ENCODE measurements at places on chromosomes 16 and 17.
A peak's percentile ranks its signal among the peaks of the same experiment; 100 is the strongest.

- no peak for DNase-seq
Measured at GRCh38 chr17:28574526-28574925, 2.2 kb downstream of the ALDOC start.

DNA sequence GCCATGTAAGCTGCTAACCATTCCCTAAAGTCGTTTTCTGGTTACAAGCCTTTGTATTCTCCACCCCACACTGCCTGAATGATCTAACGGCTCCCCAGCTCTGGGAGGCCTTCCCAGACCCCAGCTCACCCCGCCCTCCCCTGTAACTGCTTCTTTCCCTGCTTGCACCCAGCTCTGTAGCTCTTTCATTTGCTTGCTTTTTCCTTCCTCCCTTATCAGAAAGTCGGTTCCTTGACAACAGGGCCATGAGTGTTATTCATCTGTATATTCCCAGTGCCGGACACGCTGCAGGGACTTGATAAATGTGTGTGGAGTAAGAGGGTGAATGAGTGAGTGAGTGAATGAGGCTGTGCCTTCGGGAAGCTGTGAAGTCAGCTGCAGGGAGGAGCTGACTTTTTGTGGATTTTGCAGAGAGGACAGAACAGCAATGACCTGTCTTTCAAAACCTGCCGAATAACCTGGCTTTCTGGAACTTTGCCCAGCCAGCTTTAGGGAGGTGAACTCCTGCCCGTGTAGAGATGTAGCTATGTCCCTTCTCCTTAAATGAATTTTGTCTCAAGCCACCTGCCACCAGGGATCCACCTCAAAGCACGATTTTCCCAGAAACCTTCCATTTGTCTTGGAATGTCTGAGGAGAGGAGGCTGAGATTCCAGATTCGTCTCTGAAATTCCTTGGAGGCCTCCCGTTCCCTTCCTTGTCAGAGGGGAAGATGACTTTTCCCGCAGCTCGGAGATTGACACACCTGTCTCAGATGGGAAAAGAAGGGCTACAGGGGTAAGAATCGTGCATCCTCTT is 20.0 kb upstream of the CACNG4 start:
- DNase-seq: no peak

DNA sequence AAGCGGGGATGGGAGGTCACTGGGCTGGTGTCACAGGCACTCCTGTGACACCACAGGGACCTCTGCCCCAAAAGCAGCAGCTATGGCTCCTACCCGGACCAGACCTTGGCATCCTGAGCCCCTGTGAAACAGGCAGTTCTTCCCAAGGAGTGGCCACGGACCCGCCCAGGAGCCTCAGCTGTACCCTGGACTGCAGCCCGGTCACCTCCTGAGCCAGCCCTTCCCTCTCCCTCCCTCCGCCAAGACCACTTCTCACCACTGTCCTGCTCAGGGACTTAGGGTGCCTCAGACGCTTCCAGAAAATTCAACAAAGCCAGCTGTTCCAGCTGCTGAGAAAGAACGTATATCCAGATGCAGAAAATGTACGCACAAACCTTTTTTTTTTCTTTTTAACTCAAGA is 13.9 kb upstream of the NCBP3 start:
- no peak for DNase-seq

DNA sequence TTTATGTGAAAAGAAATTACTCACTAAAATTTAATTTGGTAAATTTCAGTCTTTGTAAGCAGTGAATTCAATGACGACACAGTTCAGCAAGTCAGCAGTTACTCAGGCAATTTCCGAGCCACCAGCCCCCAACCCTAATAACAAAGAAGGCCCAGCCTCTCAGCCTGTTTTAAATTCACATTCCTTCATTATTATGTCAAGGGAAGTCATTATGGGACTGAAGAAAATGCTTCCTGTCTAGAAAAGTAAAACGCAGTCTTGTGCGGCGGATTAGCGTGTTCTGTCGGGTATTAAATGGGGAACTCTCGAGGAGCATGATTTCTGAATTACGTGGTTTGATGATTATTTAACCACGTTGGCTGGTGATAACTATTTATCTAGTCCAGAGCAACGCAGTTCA is 177.6 kb downstream of the AIPL1 start:
- no peak for DNase-seq

DNA sequence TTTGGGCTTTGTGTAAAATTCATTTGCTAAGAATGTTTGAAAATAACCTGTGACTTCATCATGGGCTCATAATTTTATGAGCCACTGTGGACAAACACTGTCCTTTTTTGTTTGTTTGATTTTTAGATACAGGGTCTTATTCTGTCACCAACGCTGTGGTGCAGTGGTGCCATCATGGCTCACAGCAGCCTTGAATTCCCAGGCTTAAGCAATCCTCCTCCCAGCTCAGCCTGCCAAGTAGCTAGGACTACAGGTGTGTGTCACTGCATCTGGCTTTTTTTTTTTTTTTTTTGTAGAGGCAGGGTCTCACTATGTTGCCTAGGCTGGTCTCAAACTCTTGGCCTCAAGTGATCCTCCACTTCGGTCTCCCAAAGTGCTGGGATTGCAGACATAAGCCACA is 8.3 kb downstream of the TEX2 start:
- DNase-seq: no peak

DNA sequence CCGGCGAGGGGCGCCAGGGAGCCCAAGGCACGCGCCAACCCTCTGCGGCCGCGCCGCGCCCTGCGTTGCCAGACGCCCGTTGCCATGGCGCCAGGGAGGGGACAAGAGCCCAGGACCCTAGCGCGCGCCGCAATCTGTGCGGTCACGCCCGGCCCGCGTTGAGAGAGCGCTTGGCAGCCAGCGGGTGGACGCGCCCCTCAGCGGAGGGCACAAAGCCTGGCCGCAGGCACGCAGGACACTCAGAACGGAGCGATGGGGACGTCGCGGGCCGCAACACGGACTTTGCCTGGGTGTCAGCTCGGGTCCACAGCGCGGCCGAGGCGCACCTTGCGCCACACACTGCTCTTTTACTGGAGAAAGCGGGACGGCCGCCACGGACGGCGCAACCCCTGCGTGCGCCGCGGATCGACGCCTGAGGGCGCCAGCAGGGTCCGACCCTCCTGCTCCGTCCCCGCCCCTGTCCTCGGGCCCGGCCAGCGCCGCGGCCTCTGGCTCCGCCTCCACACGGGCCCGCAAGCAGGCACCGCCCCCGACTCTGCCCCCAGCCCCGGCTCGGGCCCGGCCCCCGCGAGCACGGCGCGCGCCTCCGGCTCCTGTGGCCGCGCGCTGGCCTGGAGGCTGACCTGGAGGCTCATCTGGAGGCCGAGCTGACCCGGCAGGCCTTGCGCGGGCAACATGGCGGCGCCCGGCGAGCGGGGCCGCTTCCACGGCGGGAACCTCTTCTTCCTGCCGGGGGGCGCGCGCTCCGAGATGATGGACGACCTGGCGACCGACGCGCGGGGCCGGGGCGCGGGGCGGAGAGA is at the start of gene GFER:
GFER (plus strand) TSS at position 650 of the 803 bp plus-strand sequence; CDS start at position 676, 26 bp downstream.
- DNase-seq: peak; percentile 82

- DNase-seq: no peak
Measured at GRCh38 chr16:50306287-50306686, 39.9 kb downstream of the ADCY7 start.

- peak; percentile 31 for DNase-seq
Measured at GRCh38 chr16:8867216-8867931, 1.4 kb downstream of the CARHSP1 start.

- no peak for DNase-seq
Measured at GRCh38 chr16:12215277-12216105, 239.0 kb downstream of the SNX29 start.

DNA sequence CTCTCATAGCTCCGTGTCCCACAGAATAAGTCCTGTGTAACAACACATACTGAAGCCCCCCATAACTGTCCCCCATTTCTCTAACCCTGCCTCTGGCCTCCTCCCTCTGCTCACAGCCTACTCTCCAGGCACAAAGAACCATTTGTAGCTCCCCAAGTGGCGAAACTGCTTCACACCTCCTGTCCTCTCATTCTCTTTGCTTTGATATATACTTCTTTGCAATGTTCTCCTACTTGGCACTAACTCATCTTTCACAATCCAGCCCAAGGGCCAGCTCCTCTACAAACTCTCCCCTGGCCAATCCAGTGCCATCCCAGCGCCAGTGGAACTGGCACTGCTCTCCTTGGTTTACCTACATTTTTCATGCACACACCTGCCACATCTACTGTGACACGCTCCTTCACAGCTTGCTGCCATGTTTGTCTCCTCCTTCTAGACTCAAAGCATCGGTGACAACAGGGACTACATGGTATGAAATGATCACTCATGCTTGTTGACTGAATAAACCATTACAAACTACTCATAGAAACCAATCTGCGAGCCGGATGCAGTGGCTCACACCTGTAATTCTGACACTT is 12.8 kb downstream of the CYTH1 start:
- DNase-seq: no peak

GRCh38 chr17:8142158-8142886 is 9.9 kb downstream of the PER1 start:
- DNase-seq: no peak

DNA sequence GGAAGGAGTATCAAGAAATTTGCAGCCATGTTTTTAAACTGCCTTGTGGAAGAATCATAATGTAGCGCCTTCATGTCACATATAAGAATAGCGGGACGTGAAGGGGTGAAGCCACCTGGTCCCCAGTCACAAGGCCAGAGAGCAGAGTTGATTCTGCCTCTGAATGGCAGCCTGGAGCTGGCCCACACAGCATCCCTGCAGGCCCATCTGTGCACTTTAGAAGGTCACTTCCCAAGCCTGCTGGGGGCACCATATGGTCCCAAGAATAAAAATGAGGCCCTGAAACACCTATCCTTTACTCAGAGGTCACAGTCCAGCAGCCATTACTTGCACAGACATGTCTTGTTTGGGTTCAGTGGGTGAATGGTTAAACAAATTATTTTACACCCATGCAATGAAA is 15.0 kb downstream of the CD300E start:
- DNase-seq: no peak

GRCh38 chr17:81379523-81379942 is 15.7 kb upstream of the BAHCC1 start:
- DNase-seq: no peak

- DNase-seq: no peak
Measured at GRCh38 chr16:89452241-89452640, 38.1 kb downstream of the ANKRD11 start.

DNA sequence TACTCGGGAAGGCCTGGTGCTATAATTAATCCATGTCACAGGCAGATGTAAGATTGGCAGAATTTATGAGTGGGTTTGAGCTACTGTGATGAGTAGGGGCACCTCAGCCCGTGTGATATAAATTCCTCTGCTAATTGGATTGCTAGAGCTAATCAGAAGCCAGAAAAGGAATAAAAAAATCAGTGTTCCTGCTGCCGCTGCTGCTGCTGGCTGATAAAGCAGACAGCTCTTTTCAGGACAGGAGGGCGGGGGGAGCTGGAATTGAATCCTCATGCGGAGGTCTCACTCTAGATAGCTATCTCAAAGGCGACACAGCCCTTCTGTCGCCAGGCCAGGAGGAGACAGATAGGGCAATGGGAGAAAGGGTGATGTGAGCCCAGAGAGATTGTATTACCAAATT is 182.7 kb upstream of the ZFHX3 start:
- no peak for DNase-seq

DNA sequence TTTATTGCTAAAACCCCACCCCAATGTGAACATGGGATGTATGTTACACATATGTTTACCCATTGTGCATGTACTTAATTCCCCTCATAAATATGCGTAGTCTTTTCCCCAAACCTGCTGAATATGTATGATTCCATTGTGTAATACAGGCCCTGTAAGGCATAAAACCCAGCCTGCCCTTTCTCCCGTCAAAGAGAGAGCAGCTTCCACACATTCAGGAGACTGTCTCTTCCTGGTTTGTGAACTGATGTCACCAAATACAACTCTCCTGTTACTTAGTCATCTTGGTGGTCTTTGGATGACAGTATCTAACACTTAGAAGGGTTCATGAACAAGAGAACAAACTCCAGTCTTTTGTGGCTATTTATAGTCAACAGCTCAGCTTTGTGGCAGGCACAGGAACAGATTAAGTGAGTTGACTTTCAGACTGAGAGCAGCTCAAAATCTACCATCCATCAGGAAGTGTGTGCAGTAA is 24.7 kb upstream of the TMC7 start:
- no peak for DNase-seq

GRCh38 chr16:63581570-63581969 is 1540.3 kb downstream of the CDH11 start:
- DNase-seq: no peak

DNA sequence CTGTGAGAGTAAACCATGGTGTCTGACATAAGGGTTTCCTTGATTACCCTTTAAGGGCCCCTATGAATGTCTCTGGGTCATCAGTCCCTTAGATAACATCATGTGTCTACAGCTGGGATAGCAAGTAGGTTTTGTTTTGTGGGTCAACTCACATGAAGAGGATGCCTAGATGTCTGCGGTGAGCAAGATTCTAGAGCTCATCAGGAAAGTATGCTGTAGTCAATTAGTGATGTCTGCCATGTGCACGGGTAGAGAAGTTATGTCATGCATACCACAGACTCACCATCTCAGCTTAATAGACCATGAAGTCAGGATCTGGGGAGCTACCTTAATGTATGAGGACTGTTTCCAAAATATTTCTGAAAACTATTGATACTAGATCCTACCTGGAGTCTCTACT is 57.5 kb downstream of the CDH13 start:
- DNase-seq: no peak

DNA sequence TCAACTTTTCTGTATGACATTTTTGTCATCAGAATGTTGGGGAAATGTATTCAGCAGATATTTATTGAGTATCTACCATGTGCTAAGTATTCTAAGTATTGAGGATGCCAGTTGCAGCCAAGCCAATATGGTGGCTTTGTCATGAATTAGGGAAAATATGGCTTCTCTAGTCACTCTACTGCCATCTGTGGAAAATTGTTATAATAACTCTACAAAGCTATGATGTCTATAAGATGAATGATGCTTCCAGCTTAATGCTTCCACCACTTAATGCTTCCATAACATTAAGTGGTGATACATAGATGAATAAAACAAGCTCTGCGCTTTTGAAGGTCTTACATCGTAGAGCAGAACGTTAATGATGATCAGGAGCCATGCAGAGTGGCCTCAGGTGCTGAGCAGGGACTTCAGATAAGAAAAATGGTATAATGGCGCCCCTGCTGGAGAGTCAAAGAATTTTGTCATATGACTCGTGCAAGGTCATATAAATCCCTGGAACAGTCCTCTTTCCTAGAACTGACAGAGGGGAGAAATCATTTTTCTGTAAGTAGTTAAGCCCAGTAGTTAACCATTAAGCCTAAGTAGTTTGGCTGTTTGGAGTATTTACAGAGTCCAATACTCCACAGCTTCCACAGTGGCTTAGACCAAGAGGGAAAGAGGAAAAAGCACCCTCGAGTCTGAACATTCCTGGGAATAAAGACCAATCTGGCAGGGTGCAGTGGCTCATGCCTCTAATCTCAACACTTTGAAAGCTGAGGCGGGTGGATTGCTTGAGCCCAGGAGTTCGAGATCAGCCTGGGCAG is 2.7 kb upstream of the TMIGD1 start:
- peak; percentile 59 for DNase-seq

GRCh38 chr17:77212081-77212832 is 71.5 kb downstream of the SEC14L1 start:
- no peak for DNase-seq

Data from stimulated activated naive CD8-positive, alpha-beta T cell treated with anti-CD3 and anti-CD28 coated beads, Interleukin-15, amount 100 ng/mL, for 72 hours (primary cell).